T-helper 17 cell (primary cell): ENCODE measurements at places on chromosomes 11 and 22. TPM values are rescaled to one million over a fixed set of nuclear protein-coding genes. Genes with fewer than 3 reads are reported as not detected.

- H3K27me3 ChIP-seq: no peaks in the 10 kb centered on the region
- H3K4me3 ChIP-seq: no peak overlapping the region
- H3K27ac ChIP-seq: no peak overlapping the region
- H3K4me1 ChIP-seq: peaks cover 2% of the 10 kb centered on the region
- H3K36me3 ChIP-seq: peaks cover 6% of the 10 kb centered on the region
Observed at GRCh38 chr11:57303990-57304579, 20.7 kb downstream of the TNKS1BP1 start.

DNA sequence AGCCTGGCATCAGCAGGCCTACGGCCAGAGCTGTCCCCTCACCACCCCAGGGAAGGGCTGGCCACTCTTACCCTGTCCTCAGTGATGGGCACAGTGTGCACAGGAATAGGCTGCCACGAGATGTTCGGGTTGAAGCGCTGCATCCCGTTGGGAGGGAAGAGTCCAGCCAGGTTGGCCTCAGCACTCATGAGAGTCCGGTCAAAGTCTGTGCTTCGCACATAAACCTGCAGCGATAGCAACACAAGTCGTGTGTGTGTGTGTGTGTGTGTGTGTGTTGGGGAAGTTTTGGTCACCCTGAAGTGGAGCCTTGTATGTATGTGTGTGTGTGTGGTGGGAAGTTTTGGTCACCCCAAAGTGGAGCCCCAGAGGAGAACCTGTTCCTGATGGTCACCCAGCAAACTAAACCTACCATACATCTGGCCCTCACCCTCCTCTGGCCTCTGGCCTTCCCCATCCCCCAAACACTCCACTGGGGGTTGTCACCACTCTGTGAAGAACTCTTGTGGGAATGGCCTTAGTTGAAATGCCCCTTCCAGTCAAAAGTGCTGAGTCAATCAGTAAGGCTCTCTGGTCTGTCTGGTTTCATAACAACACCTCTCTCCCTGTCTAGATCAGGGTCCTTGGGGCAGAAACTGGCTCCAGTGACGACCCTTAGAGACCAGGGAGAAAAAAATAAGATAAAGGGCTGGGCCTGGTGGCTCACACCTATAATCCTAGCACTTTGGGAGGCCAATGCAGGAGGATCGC, 2.8 kb downstream of the ACP2 start:
- H3K36me3 ChIP-seq: peaks cover 12% of the 10 kb centered on the region
- peaks cover 19% of the 10 kb centered on the region for H3K4me1 ChIP-seq
- DNase-seq: no peak
- H3K27me3 ChIP-seq: no peaks in the 10 kb centered on the region
- no peak overlapping the region for H3K27ac ChIP-seq

DNA sequence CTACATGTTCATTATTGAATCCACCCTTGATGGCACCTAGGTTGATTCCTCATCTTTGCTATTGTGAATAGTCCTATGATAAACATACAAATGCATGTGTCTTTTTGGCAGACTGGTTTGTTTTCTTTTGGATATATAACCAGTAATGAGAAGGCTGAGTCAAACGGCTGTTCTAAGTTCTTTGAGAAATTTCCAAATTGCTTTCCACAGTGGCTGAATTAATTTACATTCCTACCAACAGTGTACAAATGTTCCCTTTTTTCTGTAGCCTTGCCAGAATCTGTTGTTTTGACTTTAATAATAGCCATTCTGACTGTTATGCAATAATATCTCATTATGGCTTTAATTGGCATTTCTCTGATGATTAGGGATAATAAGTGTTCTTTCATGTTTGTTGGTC, 184.9 kb downstream of the CASP12 start:
- DNase-seq: no peak
- H3K36me3 ChIP-seq: peaks cover 2% of the 10 kb centered on the region
- H3K27ac ChIP-seq: no peak overlapping the region
- peaks cover 6% of the 10 kb centered on the region for H3K4me1 ChIP-seq
- no peaks in the 10 kb centered on the region for H3K27me3 ChIP-seq

BATF2 gene
- not detected for total RNA-seq

ZNF280B gene
- total RNA-seq: 1.8 TPM

RIBC2 gene
- 1.6 TPM for total RNA-seq

CCDC188 gene
- total RNA-seq: 1.5 TPM

DNA sequence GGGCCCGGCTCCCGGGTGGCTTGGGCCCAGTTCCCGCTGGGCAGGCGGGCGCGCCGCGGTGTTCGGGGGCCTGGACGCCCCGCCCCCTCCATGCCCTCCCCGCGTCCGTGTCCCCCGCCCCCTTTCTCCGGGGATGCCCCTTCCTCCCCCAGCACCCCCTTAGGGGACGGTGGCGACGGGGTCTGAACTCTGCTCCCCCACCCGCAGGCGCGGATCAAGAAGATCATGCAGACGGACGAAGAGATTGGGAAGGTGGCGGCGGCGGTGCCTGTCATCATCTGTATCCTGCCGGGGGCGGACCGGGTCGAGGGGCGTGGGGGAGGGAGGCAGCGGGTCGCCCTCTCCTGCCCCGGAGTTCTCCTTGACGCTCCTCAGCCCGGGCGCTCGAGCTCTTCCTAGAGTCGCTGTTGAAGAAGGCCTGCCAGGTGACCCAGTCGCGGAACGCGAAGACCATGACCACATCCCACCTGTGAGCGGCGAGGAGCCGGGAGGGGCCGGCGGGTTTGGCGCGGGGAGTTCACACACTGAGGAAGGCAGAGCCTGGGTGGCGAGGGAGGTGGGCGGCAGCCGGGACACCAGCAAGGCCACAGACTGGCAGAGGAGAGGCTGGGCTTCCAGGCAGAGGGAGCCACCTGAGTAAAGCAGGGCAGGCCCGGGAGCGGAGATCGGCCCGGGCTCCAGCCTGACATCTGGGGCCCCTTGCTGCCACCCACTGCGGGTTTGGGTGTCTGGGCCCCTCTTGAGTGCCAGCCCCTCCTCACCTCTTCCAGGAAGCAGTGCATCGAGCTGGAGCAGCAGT, 546 bp downstream of the DRAP1 start:
- peak; percentile 66 for DNase-seq
- no peaks in the 10 kb centered on the region for H3K36me3 ChIP-seq
- peak overlapping the region; percentile 94 for H3K4me3 ChIP-seq
- no peaks in the 10 kb centered on the region for H3K27me3 ChIP-seq
- peaks cover 25% of the 10 kb centered on the region for H3K4me1 ChIP-seq

GRCh38 chr11:100922121-100922520, 207.5 kb downstream of the PGR start:
- H3K4me3 ChIP-seq: no peak overlapping the region
- H3K4me1 ChIP-seq: no peaks in the 10 kb centered on the region
- H3K27ac ChIP-seq: no peak overlapping the region
- H3K27me3 ChIP-seq: no peaks in the 10 kb centered on the region
- no peak for DNase-seq
- H3K36me3 ChIP-seq: no peaks in the 10 kb centered on the region

FREY1 gene
- 3.2 TPM for total RNA-seq

SAA2 gene
- not detected for total RNA-seq

CHADL gene
- 3.5 TPM for total RNA-seq

DNA sequence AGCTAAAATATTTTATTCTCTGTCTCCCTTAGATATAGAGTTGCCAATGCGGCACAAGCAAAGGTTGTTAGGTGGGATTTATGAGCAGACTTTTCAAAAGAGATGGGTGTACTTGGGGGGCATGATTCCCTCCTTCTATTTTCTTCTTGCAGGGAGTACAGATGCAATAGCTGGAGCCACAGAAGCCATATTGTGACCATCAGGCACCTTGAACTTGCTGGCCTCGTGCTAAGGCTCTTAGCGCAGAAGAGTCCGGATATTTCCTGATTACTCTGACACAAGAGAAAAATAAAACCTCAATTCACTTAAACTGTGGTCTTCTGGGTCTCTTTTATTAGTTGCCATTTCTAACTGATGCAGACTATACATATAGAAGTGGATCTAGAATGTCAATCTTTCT, 547.4 kb downstream of the MIAT start:
- H3K36me3 ChIP-seq: no peaks in the 10 kb centered on the region
- peaks cover 26% of the 10 kb centered on the region for H3K27me3 ChIP-seq
- no peak overlapping the region for H3K4me3 ChIP-seq
- H3K27ac ChIP-seq: no peak overlapping the region
- no peak for DNase-seq

LINC01488 gene
- total RNA-seq: not detected

DNA sequence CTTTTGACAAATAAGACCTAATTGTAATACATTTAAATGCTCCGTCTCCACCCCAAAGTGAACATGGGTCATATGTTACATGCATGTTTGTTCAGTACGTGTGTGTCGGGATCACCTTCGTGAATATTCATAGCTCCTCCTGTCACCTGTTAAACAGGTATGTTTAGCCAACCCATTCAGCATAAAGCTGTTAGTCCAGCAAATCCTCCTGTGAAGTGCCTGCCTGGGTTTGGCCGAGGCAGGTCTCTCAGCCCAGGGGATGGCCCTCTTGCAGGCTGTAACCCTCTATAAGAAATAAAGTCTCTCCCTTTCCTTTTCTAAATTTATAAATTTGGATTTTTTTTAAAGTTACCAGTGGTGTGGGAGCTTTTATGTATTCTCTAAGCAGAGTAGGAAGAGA, 38.9 kb upstream of the NTM start:
- H3K27ac ChIP-seq: no peak overlapping the region
- no peaks in the 10 kb centered on the region for H3K27me3 ChIP-seq
- H3K36me3 ChIP-seq: no peaks in the 10 kb centered on the region
- no peak overlapping the region for H3K4me3 ChIP-seq
- H3K4me1 ChIP-seq: no peaks in the 10 kb centered on the region
- no peak for DNase-seq
